ENCODE measurements at places on chromosomes 3 and 15. TPM values are rescaled to one million over a fixed set of nuclear protein-coding genes. Genes with fewer than 3 reads are reported as not detected.

- no peaks in the 10 kb centered on the region for H3K36me3 ChIP-seq
- H3K27me3 ChIP-seq = no peaks in the 10 kb centered on the region
- DNase-seq = no peak
- H3K27ac ChIP-seq = no peak overlapping the region
- no peak overlapping the region for H3K4me3 ChIP-seq
These were observed 534.6 kb upstream of the ROBO2 start for GRCh38 chr3:76505202-76505845.

DNA sequence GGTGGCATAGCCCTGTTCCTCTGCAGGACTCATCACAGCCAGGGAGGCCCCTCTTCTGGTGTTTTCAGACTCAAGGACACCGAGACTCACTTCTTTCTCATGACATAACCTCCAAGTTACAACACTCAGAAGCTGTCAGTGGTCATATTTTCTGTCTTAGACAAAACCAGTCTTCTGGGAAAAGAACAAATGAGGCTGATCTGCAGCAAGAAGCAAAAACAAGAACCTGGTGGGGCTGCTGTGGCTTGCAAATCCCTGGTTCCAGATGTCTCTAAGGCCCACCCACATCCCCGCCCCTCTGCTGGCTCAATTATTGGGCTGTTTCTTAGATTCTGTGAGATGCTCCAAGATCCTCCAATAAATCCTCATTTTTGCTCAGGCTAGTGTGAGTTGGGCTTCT is 16.6 kb upstream of the LOXL1 start:
- peaks cover 2% of the 10 kb centered on the region for H3K4me1 ChIP-seq
- DNase-seq = no peak
- no peak overlapping the region for H3K4me3 ChIP-seq
- H3K27ac ChIP-seq = no peak overlapping the region
- H3K27me3 ChIP-seq = no peaks in the 10 kb centered on the region

Gene LRRK1
- 4.2 TPM for polyA plus RNA-seq

Gene LRRC31
- 11.4 TPM for polyA plus RNA-seq

Gene TRH
- 0.16 TPM for polyA plus RNA-seq

DNA sequence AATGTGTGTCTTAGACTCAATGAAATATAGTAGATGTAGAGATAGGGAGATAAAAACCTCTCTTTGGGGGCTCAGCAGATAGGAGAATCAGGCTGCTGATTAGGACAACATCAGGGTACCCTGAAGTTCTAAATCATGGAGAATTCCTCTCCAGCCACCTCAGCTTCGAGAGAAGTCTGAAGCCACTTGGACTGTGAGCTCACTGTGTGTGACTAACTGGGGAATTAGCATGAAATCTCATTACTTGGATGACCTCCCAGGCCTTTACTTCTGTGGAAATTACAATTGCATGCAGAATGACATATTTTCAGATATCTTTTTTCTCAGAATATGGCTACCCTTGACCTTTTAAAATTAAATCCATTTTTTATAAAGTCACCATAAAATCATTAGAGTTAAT is 128.0 kb upstream of the MRPL3 start:
- no peaks in the 10 kb centered on the region for H3K27me3 ChIP-seq
- no peaks in the 10 kb centered on the region for H3K36me3 ChIP-seq
- H3K4me1 ChIP-seq = no peaks in the 10 kb centered on the region
- H3K27ac ChIP-seq = no peak overlapping the region
- no peak overlapping the region for H3K4me3 ChIP-seq
- DNase-seq = no peak

DNA sequence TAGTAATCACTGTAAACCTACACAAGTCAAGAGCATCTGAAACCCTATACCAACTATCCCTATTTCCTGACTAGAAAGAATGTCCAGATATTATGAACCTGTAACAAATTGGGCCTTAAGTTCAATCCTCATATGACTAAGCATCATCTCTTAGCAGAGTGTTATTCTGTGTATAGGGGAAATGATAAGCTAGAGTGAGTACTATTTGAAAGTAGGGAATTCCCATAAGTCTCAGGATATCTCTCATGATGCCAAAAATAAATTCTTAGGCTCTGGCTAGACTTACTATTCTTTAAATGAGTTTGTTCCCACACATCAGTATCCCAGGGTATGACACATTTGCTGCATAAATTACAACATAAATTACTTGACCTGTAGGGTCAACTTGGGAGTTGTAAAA is 15.3 kb downstream of the MRPL47 start:
- H3K4me1 ChIP-seq = no peaks in the 10 kb centered on the region
- no peak overlapping the region for H3K27ac ChIP-seq
- H3K36me3 ChIP-seq = peaks cover 64% of the 10 kb centered on the region

Gene NCK1
- polyA plus RNA-seq = 23.3 TPM

Gene SMCO1
- polyA plus RNA-seq = not detected

Gene DGKG
- polyA plus RNA-seq = 4.8 TPM

- H3K27ac ChIP-seq = no peak overlapping the region
- peaks cover 60% of the 10 kb centered on the region for H3K36me3 ChIP-seq
- no peaks in the 10 kb centered on the region for H3K4me1 ChIP-seq
- H3K4me3 ChIP-seq = no peak overlapping the region
- DNase-seq = no peak
These were observed 30.4 kb downstream of the SKIL start for GRCh38 chr3:170387950-170388349.

GRCh38 chr15:28147801-28148200 is 48.7 kb upstream of the OCA2 start:
- H3K36me3 ChIP-seq = peaks cover 36% of the 10 kb centered on the region
- H3K27ac ChIP-seq = no peak overlapping the region
- H3K27me3 ChIP-seq = no peaks in the 10 kb centered on the region
- H3K4me1 ChIP-seq = no peaks in the 10 kb centered on the region
- no peak for DNase-seq

- H3K4me1 ChIP-seq = peaks cover 47% of the 10 kb centered on the region
- H3K27me3 ChIP-seq = no peaks in the 10 kb centered on the region
- peak overlapping the region; percentile 86 for H3K27ac ChIP-seq
- peak; percentile 85 for DNase-seq
- H3K4me3 ChIP-seq = no peak overlapping the region
- no peaks in the 10 kb centered on the region for H3K36me3 ChIP-seq
These were observed 38.8 kb downstream of the BHLHE40 start for GRCh38 chr3:5017925-5018531.

- no peak overlapping the region for H3K4me3 ChIP-seq
- H3K27ac ChIP-seq = no peak overlapping the region
- H3K36me3 ChIP-seq = no peaks in the 10 kb centered on the region
- no peak for DNase-seq
These were observed 34.2 kb upstream of the PRR23E start for GRCh38 chr3:127158614-127159229.

GRCh38 chr15:45611305-45611704 is 23.5 kb upstream of the SQOR start:
- no peak for DNase-seq
- H3K27me3 ChIP-seq = no peaks in the 10 kb centered on the region
- H3K4me3 ChIP-seq = no peak overlapping the region
- H3K36me3 ChIP-seq = peaks cover 10% of the 10 kb centered on the region
- no peak overlapping the region for H3K27ac ChIP-seq

Gene TMEM202
- polyA plus RNA-seq = not detected

DNA sequence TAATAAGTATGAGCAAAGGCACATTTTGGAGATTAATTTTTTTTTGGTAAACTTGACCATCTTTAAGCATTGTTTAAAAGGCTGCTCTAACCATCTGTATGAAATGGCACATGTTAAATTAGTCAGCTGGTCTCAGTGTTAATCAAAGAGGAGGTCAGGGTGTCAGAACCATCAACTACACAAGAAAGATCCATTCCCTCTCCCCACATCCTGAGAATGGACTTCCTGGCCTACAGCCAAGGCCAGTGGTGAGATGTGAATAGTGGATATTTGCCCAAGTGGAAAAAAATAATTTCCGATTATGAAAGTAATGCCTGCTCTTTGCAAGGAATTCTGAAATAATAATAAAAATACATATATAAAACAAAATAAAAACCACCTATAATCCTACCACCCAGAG is 641.7 kb downstream of the NR2F2 start:
- DNase-seq = no peak
- no peak overlapping the region for H3K4me3 ChIP-seq
- no peak overlapping the region for H3K27ac ChIP-seq
- no peaks in the 10 kb centered on the region for H3K36me3 ChIP-seq
- no peaks in the 10 kb centered on the region for H3K27me3 ChIP-seq

DNA sequence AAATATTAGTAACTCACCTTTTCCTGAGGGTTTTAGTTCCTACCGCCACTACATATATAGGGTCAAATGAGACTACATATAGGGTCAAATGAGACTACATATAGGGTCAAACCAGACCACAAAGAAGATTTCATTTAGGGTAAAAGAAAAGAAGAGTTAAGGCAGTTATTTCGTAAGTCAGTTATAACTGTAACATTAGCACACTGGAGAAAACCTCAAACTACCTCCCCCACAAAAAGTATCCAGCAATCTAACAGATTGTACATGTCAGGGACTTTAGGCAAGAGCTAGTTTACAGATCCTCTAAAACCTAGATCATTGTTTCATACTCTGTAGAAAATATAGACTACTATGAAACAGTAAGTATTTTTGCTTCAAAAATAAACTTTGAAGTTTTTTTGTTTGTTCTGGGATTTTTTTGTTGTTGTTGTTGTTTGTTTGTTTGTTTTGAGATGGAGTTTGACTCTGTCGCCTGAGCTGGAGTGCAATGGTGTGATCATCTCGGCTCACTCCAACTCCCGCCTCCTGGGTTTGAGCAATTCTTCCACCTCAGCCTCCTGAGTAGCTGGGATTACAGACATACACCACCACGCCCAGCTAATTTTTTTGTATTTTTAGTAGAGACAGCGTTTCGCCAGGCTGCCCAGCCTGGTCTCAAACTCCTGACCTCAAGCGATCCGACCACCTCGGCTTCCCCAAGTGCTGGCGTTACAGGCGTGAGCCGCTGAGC is 92.4 kb upstream of the CGNL1 start:
- no peak overlapping the region for H3K27ac ChIP-seq
- no peak overlapping the region for H3K4me3 ChIP-seq
- DNase-seq = no peak
- H3K4me1 ChIP-seq = no peaks in the 10 kb centered on the region
